NCI-H748 treated with DMSO at 0.1 percent for 48 hours (cell line): ENCODE measurements at places on chromosomes 1 and 21.
A peak's percentile ranks its signal among the peaks of the same experiment; 100 is the strongest.

- DNase-seq = no peak
These were observed 80.7 kb downstream of the TGFB2 start for GRCh38 chr1:218425647-218426342.

- no peak for DNase-seq
These were observed 10.2 kb upstream of the PALMD start for GRCh38 chr1:99635664-99636063.

- DNase-seq = no peak
These were observed 15.8 kb downstream of the INPP5B start for GRCh38 chr1:37931102-37931360.

DNA sequence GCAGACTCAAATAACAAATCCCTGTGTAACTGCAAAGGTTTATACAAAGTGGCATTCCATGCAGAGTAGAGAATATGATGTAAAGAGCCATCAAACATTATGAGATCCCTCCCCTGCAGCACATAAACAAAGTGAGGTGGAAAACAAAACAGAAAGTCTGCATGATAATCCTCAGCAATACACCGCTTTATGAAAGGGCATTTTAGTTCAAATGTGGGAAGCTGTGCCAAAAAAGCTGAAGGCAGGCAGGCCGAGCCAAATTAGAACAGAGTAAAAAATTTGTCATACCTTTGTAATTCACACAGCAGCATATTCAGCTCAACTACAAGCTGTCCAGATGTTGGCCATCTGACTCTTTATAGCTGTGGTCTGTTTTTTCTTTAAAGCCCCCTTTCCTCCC is 113.5 kb downstream of the LHX9 start:
- no peak for DNase-seq

DNA sequence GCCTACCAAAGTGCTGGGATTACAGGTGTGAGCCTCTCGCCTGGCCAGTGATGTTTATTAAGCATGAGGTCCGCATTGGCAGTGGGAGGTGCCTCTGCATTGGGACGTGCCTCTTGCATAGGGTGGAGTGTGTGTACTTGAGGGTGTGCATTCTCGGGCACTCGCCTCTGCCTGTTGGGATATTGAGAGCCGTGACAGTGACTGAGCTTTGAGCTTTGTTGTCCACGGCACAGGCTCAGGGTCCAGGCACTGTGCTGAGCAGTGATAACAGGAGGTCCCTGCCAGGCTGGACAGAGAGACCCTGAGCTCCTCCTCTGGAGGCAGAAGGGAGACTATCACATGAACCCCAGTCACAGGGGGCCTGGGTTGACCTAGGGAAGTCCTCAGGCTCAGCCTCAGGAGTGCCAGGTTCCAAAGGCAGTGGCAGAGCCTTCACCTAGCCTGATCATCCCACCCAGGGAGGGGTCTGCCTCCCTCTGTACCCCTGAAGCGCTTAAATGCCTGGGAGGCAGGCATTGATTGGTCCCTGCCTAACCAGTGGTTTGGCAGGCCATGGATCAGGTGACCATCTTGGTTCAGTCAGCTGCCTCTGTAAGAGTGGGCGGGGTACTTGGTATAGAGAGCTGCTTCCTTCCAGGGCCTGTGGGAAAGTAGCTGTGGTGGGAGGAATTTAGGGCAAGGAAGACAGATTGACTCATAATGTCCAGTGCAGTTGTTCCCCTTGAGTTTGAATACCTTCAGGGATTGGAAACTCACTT is 213.8 kb upstream of the TMEM51 start:
- no peak for DNase-seq

GRCh38 chr1:9688599-9688998 is 37.1 kb downstream of the PIK3CD start:
- DNase-seq = no peak

DNA sequence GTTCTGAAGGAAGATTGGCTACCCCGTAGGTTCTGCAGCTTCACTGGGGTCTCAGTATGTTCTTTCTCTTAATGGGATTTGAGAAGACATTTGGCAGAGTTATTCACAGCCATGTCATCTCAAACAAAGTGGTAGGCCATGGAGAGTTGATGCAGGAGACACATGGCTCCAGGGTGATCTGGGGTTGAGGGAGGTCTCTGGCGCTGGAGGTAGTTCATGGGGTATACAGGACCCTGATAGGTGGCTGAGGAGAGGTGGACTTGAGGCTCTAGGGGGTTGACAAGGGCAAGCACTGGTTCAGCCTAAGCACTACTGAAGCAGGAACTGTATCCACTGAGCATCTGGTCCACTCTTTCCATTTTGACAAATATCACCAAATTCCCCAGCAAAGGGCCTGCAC is 100.4 kb downstream of the C1orf94 start:
- no peak for DNase-seq

DNA sequence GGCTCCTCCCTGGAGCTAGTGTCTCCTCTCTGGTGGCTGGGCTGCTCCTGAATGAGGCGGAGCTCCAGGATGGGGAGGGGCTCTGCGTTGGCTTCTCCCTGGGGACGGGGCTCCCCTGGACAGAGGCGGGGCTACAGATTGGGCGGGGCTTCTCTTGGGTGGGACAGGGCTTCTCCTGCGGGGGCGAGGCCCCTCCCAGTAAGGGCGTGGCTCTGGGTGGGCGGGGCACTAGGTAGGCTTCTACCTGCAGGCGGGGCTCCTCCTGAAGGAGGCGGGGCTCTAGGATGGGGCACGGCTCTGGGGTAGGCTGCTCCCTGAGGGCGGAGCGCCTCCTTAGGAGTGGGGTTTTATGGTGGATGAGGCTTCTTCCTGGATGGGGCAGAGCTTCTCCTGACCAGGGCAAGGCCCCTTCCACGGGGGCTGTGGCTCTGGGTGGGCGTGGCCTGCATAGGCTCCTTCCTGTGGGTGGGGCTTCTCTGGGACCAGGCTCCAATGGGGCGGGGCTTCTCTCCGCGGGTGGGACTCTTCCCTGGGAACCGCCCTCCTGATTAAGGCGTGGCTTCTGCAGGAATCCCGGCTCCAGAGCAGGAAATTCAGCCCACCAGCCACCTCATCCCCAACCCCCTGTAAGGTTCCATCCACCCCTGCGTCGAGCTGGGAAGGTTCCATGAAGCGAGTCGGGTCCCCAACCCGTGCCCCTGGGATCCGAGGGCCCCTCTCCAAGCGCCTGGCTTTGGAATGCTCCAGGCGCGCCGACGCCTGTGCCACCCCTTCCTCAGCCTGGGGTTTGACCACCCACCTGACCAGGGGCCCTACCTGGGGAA is 22.7 kb upstream of the ARF1 start:
- DNase-seq = peak; percentile 90

- no peak for DNase-seq
These were observed 12.4 kb downstream of the TMCC2 start for GRCh38 chr1:205240118-205240517.

GRCh38 chr1:36326499-36326898 is 3.1 kb upstream of the EVA1B start:
- DNase-seq = no peak

- DNase-seq = no peak
These were observed 11.4 kb downstream of the SLC45A3 start for GRCh38 chr1:205668951-205669340.

DNA sequence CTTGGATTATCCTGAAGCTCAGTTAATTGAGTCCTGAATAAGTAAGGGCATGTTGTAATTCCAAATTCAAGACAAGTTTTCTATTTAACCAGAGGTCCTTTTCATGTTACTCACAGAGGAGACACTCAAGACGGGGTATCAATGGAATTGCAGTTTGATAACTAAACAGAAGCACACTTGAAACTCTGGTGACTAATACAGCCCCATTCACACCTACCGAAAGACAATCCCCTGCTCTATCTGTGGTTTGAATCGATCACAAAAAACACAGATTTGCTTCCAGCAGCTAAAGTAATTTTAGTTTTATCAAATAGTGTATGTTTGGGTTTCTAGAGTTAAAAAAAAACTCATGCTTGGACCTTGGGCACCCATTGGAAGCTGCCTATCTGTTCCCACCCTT is 60.4 kb downstream of the TEX35 start:
- DNase-seq = no peak

DNA sequence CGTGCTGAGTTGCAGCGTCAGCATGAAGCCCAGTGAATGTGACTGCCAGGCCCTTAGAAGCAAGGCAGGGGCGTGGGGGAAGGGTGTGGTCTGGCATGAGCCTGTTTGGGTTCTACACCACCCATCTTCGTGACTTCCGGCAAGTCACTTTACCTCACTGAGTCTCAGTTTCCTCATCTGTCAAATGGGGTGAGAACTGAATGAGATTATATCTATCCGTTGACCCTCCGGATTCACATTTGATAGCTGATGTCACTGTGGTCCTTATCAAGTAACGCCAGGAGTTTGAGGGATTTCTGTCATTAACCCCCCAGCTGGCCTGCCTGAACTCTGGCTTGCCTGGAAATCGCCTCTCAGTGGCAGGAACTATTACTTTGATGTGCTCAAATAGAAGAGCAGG is 15.6 kb downstream of the MRPL37 start:
- DNase-seq = no peak

DNA sequence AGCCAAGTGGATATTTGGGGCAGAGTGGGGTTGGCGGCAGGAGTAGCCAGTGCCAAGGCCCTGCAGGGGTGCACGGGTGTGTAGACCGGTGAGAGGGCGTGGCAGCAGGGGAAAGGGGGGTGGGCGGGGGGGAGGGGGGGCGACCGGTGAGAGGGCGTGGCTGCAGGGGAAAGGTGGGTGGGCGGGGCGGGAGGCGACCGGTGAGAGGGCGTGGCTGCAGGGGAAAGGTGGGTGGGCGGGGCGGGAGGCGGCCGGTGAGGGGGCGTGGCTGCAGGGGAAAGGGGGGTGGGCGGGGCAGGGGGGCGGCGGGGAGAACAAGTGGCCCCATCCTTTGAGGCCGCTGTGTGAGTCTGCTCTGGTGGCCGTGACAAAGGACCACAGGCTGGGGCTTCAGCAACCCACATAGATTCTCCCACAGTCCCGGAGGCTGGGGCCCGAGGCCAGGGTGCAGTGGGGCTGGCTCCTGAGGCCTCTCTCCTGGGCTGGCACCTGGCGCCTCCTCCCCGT is 25.8 kb downstream of the RRP1 start:
- DNase-seq = peak; percentile 17

- DNase-seq = no peak
These were observed 67.9 kb upstream of the EFHD2 start for GRCh38 chr1:15341634-15342407.

DNA sequence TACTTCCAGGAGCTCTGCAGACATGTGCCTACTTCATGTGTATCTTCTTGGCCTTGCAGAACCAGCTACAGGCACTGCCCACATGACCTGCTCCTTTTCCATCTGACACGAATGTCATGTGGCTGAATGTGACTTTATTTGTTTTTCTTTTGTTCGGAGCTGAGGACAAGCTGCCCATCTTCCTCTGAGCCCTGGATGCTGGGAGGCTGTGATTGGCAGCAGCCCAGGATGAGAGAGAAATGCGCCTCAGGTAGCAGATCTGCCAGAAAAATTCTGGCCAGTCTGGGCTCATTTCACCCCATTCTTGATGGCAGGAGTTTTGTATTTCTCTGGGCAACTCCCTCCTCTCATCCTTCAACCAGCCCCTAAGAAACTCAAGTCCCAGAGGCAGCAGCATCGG is 372.0 kb downstream of the RPS6KC1 start:
- DNase-seq = no peak

- no peak for DNase-seq
These were observed 841.6 kb upstream of the B3GALT2 start for GRCh38 chr1:194028002-194028401.

DNA sequence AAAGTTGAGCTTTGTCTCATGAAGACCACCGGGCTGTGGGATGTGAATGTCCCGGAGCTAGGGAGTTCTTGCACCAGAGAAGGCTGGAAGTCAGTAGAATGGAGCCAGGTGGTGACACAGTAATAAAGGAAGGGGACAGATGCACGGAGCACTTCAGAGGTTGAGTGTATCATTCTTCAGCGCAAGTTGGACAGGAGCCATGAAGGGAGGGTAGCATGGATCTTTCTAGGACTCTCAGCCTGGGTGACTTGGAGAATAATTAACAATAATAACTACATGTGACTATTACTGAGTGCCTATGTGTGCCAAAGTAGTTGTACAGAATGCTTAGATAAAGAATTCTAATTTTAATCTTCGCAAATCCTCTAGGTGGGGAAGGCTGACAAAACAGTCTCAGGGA is 258.7 kb upstream of the AJAP1 start:
- no peak for DNase-seq

DNA sequence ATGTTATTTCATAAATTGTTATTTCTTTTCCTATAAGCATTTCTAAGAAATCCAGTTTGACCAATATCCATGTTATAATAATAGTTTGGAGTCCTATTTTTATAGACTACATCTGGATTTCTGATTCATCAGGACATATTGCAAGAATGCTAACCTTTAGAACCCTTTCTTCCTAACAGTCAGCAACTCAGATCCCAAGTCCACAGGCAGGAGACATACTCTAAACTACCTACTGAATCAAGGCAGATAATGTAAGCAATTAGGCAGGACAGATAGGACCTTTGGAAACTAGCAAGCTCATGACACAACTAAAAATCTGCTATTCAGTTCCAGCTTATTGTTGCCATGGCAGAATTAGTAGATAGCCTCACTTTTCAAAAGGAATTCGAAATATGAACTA is 104.1 kb downstream of the DENND1B start:
- no peak for DNase-seq

DNA sequence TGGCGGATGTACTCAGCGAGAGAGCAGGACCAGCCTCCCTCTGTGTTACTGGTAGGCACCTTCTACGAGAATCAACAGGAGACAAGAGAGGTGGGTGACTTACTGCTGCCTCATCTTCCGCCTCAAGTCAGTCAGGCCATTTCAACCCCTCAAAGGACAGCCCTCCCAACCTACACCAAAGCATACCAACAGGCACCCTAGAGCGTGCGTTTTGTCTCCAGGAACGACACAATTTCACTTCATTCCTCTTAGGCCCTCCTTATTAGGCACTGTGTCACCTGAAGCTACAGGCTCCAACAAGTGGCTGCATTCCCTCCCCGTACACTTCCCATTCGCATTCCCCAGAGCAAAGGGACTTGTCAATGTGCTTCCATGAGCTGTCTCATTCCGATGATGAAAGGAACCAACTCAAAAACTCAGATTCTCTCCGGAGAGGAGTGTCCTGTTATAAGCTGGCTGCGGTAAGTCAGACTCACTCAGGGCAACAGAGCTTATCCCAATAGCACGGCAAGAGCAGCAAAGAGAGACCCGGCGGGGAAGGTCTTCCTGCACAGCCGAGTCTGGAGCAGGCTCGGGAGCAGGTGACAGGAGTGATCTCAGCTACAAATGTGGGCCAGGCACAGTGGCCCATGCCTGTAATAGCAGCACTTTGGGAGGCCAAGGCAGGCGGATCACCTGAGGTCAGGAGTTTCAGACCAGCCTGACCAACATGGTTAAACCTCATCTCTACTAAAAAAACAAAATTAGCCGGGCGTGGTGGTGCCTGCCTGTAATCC is 120.6 kb upstream of the IFFO2 start:
- no peak for DNase-seq

DNA sequence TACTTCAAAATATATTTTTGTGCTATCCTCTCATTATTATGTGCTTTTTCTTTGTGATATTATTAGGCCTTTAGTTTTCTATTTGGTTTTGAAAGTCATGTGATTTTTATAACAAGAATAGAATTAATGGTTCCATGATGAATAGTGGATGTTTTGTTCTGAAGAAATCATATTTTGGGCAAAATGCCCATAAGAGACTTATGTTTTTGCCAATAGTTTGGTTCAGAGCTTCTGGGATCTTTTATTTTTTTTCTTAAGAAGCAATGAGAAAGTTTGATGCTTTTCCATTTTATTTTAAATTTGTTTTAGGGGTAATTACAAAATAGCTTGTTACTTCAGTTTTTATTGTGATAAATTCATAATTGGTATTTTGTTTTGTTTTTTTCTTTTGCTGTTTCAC is 49.8 kb downstream of the LYPLAL1 start:
- DNase-seq = no peak
